ENCODE measurements at places on chromosomes 7 and 10. TPM values are rescaled to one million over a fixed set of nuclear protein-coding genes. Genes with fewer than 3 reads are reported as not detected.
A peak's percentile ranks its signal among the peaks of the same experiment; 100 is the strongest.

DNA sequence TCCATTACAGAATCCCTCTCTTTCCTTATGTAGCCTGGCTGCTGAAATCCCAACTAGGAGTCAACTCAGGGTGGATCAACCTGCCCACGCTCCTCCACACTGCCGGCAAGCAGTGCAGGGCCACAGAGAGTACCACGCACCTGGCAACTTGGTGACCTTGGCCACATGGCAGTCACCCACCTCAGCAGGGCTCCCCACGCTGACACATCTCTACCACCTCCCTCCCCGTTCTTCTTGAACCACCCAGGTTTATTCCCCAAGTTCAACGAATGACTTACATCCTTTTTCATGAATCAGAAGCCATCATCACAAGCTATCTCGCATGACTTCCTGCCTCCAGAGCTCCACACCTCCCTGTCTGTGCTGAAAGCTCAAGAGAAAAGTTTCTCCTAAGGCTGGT lies 153.4 kb downstream of the GRID1 start:
- no peak for ATAC-seq

Gene GDF10
- total RNA-seq: 0.45 TPM

DNA sequence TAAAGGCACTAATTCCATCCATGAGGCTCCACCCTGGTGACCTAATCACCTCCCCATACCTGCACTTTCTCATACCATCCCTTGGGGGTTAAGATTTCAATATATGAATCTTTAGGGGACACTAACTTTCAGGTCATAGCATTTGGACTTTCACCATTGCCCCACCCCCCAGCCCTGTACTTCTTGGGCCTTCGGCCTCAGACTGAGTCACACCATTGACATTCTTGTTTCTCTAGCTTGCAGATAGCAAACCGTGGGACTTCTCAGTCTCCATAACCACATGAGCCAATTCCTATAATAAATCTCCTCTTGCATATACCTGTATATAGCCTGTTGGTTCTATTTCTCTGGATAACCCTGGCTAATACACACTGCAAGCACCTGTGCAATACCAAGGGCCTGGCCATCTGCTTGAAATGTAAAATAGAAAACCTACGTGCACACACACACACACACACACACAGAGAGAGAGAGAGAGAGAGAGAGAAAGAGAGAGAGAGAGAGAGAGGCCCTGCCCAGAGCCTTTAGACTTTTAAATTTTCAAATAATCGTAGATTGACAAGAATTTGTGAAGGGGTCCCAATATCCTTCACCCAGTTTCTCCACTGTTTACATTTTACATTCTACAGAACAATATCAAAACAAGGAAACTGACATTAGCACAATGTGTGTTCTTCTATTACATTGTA lies 25.3 kb downstream of the ANXA8 start:
- ATAC-seq: no peak

- ATAC-seq: no peak
These were observed 178.1 kb downstream of the ADAM12 start for GRCh38 chr10:126210051-126210651.

DNA sequence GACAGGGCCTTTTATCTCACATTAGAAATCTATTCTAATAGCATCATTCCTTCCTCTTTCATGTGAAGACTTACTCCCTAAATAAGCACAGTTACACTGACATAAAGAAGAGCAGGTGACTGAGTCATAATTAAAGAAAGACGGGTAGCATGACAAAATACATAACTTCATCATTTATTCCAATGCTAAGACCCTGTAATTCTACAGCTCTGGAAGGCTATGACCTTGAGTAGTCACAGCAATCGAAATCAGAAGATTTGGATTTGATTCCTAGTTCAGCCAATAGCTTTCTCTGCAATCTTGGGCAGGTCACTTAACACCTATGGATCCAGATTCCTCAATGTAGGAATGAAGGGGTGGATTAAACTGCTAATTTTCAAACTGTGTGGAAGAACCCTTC lies 42.7 kb downstream of the KDM7A start:
- no peak for ATAC-seq

Gene LLCFC1
- not detected for total RNA-seq

DNA sequence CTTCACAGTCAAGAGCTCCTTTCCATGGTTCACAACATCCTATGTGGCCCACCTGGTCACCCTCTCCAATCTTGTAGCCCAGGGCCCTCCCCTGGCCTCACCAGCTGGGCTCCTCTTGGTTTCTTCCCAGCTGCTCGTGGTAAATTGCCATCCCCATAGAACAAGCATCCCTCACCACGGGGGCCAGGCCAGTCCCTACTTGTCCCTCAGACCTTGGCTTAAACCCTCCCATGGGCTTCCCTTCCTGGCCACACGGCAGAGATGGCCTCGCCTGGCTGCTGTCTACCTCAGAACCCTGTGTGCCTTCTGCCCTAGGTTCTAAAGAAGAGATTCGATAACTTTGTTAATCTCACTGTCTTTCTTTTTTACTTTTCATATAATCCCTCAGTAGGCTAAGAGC lies 153.3 kb upstream of the TCERG1L start:
- ATAC-seq: no peak

- no peak for ATAC-seq
These were observed 1.9 kb downstream of the WIPF3 start for GRCh38 chr7:29808075-29808801.

Gene SYNPO2L
- total RNA-seq: not detected

DNA sequence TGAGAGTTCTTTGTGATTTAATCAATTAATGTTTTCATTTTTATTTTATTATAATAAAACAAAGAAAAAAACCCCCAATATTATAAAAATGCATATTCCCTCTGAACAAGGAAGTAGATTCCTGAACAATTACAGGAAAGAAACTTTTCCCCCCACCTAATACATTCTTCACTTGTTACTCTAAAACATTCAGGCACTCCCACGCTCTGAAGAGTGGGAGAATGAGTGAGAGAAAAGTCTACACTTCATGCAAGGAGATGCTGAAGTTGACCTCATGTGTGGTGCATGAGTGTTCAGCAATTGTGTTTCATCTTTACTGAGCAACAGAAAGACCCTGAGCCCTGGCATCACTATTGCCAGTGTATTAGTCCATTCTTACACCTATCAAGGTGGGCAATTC lies 244.2 kb upstream of the IGFBP3 start:
- no peak for ATAC-seq

GRCh38 chr7:106813705-106814305 lies 51.3 kb upstream of the PIK3CG start:
- no peak for ATAC-seq

- ATAC-seq: no peak
These were observed 114.1 kb upstream of the ZMIZ1 start for GRCh38 chr10:78954689-78955088.

GRCh38 chr7:139915268-139915863 lies 86.3 kb downstream of the TBXAS1 start:
- no peak for ATAC-seq

GRCh38 chr7:126768836-126769235 lies 483.9 kb downstream of the GRM8 start:
- ATAC-seq: no peak

DNA sequence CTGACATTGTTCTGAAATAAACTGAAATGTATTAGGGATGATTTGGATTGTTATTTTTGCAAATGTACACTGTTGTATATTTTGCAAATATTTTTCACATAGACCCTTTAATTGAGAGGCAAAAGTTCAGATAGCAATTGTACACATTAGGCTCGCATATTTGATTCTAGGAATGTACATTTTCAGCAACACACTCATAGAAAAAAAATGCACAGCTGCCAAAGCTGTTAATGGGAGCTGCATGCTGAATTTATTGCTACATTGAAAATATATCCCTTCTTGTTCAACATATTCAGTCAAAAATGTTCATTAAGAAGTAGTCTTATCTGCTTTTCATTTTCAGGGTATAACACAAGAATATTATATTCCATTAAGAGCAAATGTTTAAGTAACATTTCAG lies 512.9 kb downstream of the ATRNL1 start:
- ATAC-seq: no peak

DNA sequence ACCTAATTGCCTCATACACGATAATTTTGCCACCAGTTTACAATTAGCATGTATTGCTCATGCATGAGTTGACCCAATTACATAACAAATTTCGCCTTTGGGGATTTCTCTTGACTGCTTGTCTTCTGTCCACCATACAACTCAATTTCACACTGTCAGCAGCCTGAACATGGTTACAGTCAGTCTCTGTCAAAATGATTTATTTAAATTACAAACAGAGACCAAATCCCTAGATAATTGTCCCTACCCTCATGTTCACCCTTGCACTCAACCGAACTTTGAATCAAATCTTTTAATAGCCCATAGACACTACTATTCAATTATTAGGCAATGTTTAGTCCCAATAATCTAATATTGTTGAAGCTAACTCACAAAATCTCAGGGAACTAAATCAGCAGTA lies 59.7 kb upstream of the NEBL start:
- ATAC-seq: no peak

DNA sequence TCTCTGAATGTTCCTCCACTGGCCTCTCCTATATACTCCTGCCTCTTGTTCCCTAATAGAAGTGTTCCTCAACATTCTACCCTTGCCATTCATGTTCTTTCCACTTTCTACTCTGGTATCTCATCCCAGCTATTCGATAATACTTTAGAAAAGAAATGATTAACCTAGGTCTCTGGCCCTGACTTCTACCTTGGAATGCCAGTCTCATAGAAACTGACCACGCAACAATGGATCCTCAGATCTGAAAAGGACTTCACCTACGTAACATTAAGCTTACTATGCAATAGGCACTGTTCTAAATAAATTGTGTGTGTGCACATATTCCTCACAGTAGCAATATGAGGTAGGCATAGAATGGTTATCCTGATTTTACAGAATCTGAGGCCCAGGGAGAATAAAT lies 234.5 kb downstream of the DNAJC1 start:
- no peak for ATAC-seq

GRCh38 chr10:119360181-119360921 lies 153.0 kb downstream of the GRK5 start:
- peak; percentile 14 for ATAC-seq

Gene SYPL1
- 23.5 TPM for total RNA-seq

GRCh38 chr7:5393328-5393727 lies 30.3 kb downstream of the TNRC18 start:
- ATAC-seq: no peak

DNA sequence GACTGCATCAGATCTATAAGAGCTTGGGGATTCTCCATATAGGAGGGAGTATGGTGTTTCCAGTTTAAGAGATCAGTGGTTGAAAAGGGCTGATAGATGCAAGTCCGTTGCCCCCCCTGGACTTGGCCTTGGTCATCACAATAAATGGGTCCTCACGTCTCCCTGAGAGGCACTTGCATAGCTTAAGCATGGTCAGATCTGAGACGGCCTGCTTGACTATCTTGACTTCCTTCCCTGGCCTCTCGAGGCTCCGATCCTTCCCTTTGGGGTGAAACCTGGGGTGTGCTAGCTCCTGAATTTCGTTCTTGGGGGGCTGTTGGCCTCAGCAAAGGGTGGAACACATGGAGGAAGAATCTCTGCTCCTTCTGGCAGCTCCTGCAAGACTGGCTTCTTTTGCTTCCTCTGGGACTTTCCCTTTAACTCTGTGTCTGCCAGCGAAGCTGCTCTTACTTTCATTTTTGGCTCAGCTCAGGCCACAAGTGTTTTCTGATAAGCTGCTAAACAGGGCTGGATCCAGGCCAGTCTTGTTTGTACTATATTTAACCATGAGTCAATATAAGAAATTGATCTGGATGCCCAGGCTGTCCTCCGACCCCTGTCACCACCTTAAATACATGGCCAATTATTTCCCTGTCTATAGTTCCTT lies 11.2 kb upstream of the ZNF485 start:
- ATAC-seq: peak; percentile 75

- ATAC-seq: peak; percentile 25
These were observed 3.0 kb upstream of the TECPR1 start for GRCh38 chr7:98254951-98255610.

DNA sequence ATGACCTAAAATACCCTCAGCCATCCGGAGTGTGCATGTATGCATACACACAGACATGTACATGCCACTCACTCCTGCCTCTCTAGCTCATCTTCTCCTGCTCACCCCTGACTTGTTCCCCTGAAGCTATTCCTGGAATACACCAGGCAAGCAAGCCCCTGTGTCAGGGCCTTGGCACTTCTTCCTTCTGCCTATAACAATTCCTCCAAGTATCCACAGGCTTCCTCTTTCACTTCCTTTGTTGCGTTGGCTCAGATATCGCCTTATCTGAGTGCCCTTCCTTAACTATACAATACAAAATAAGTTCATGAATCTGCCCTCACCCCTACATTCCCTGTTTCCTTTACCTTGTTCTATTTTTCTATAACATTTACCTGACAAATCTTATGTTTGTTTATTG lies 88.8 kb downstream of the NOD1 start:
- ATAC-seq: no peak

Gene FKBP6
- not detected for total RNA-seq

DNA sequence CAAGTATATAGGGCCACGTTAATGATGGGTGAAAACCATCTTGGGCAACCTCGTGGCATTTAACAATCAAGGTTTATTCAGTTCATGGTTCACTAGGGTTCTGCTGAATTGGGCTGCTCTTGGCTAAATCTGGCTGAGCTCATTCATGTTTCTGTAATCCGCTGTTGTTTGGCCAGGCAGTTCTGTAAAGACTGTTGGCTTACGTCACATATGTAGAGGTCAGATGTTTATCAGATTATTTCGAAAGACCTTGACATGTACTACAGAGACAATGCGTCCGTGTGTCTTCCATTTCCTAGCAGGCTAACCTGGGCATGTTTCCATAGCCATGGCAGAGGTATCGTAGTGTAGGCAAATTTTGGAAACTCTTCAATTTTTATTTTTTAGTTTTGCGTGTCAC lies 190.0 kb upstream of the ZWINT start:
- no peak for ATAC-seq

DNA sequence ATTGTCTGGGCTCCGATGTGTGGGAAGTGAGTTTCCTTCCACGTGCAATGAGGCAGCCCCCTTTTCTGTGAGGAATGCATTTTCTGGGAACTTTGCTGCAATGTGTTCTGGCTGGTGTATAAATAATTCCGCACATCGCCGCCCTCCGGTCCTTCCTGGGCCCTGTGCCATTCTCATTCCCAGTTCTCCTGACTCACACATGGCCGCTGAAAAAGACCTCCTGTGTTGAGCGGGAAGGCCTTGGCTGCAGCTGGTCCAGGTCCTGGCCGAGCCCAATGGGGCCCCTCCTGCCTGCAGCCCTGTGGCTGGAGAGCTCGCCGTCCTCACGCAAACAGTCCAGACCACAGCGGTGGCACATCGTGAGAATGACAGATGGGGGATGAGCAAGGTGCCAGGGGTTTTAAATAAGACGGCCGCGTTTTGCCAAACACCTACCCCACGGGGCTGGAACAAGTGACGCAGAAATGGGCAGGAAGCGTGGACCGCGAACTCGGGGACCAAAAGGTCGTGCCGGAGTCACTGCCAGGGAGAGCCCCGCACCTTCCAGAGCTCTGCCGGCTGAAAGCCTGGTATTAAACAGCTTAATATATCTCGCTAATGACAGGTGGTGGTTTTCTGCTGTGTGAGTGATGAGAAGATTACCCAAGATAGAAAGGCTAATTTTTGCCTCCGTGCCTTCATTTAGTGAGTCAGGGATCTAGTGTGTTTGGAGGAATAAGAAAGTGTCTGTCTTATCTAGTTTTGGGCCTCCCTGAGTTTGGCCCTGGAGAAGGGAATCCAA lies 37.0 kb downstream of the FAM20C start:
- no peak for ATAC-seq

Gene CCDC126
- total RNA-seq: 7.8 TPM

- no peak for ATAC-seq
These were observed 172.5 kb upstream of the INSYN2A start for GRCh38 chr10:127368929-127369328.

GRCh38 chr7:20783125-20783699 lies 3.5 kb downstream of the SP8 start:
- ATAC-seq: no peak

Gene PDE6C
- total RNA-seq: not detected

Gene CABCOCO1
- not detected for total RNA-seq
